Spinal cord (tissue), 10 donors: ENCODE measurements at places on chromosomes 16 and 17. TPM values are rescaled to one million over a fixed set of nuclear protein-coding genes. Genes with fewer than 3 reads are reported as not detected.

KRTAP4-8 gene
- not detected for total RNA-seq

TRPV3 gene
- total RNA-seq = 5.4 TPM

LSM12 gene
- 22.2 TPM for total RNA-seq

INPP5K gene
- total RNA-seq = 22.5 TPM

C17orf107 gene
- 1.9 TPM for total RNA-seq

TUBG1 gene
- total RNA-seq = 17.0 TPM

RAP1GAP2 gene
- total RNA-seq = 12.8 TPM

CLEC18B gene
- 1.3 TPM for total RNA-seq

GALR2 gene
- total RNA-seq = not detected

KRTAP4-4 gene
- not detected for total RNA-seq

RAC3 gene
- 58.4 TPM for total RNA-seq

C17orf67 gene
- 2.0 TPM for total RNA-seq

KRTAP3-1 gene
- not detected for total RNA-seq

ZNF598 gene
- 5.4 TPM for total RNA-seq

CCDC144A gene
- 13.7 TPM for total RNA-seq

SDR42E2 gene
- 0.17 TPM for total RNA-seq

TBX21 gene
- 0.20 TPM for total RNA-seq

CCL8 gene
- total RNA-seq = 0.89 TPM

WNT9B gene
- total RNA-seq = 0.99 TPM

PPP1R27 gene
- total RNA-seq = not detected
